ENCODE measurements at places on chromosomes 4 and X. TPM values are rescaled to one million over a fixed set of nuclear protein-coding genes. Genes with fewer than 3 reads are reported as not detected.

CD38 gene
- 1.1 TPM for total RNA-seq

ITGB1BP2 gene
- 7.0 TPM for total RNA-seq

- DNase-seq: peak; percentile 65
These were observed 223.1 kb upstream of the DMD start for GRCh38 chrX:33434256-33435092.

GRCh38 chr4:38011511-38012162 is 51.4 kb downstream of the PTTG2 start:
- DNase-seq: no peak

DNA sequence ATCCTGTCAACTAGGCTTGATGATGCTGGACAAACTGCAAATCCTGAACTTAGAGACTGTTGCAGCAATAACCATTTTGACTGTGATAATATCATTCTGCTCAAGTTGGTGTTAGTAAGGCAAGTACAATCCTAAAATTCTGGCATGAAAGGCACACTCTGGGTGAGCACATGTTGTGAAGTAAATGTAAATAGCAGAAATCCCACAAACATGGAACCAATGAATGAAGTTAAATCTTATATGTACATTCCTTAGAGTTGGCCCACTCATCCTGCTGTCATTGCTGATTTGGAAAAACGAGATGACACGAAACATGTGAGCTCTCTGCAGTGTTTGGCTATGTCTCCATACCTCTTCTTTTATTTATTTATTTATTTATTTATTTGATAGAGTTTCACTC is 21.0 kb downstream of the RBM47 start:
- DNase-seq: no peak

DNA sequence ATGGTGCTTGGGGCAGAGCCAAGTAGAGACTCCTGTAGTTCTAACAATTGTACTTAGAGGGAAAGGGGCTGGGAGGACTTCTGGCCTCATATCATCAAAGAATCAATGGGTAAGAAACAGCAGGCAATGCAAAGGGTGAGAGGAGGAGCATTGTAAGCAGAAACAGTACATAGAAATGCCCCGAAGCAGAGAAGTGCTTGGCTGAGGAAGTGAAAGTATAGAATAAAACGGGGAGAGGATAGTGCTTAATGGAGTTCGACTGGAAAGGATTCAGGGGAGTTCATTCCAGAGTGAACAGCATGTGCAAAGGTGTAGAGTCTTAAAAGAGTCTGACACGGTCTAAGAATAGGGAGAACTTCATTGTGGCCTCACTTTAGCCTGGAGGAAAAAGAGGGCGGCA is 103.0 kb downstream of the SYNPO2 start:
- no peak for DNase-seq

- no peak for DNase-seq
These were observed 924 bp downstream of the EPHA5 start for GRCh38 chr4:65669111-65670019.

GRCh38 chr4:40473578-40474388 is 138.7 kb downstream of the CHRNA9 start:
- DNase-seq: peak; percentile 61

GRCh38 chr4:183887351-183887750 is 17.8 kb upstream of the STOX2 start:
- no peak for DNase-seq

- DNase-seq: no peak
These were observed 586.9 kb upstream of the INTU start for GRCh38 chr4:127045861-127046260.

GRCh38 chr4:71978210-71978835 is 53.5 kb upstream of the NPFFR2 start:
- no peak for DNase-seq

DNA sequence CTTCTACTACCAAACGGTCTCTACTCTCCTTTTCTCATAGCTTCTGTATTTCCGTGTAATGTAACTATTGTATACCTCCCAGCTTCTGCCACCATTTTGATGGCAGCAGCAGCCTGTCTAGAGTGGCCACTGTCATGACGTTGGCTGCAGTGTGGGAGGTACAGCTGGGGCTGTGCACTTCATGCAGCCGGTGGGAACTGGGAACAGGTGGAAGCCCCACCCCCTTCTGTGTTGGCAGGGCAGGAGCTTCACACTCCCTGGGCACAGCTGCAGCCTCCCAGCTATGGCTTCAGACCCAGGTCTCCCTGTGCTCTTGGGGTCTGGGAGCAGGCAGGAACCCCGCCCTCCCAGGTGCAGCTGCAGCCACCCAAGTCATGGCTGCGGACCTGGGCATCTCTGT is 49.8 kb upstream of the SEC24B start:
- no peak for DNase-seq

DNA sequence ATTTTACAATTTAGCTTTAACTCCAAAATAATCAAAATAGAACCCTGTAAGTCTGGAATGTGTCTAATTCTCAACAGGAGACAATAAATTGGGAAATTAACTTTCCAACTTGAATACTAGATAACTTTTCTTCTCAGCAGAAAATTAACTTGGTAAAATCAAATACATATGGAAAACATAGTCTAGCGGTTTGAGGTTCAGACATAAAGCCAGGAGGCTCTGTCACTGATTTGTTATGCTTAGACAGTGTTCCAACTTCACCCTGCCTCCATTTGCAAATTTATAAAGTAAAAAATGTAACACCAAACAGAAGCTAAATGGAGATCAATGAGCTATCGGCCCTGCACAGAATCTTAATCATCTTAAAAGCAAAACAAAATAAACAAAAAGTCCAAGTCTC is 46.3 kb downstream of the TBCK start:
- DNase-seq: no peak

GRCh38 chrX:42846741-42847140 is 68.8 kb upstream of the PPP1R2C start:
- DNase-seq: no peak

All from mucosa of gallbladder (tissue), 1 donor.